ENCODE measurements at places on chromosomes 4 and X.

DNA sequence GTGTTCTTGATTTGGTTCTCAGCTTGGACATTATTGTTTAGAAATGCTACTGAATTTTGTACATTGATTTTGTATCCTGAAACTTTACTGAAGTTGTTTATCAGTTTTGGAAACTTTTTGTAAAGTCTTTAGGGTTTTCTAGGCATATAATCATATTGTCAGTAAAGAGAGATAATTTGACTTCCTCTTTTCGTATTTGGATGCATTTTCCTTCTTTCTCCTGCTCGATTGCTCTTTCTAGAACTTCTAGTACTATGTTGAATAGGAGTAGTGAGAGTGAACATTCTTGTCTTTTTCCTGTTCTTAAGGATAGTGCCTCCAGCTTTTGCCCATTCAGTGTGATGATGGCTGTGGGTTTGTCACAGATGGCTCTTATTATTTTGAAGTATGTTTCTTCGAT, 24.1 kb downstream of the TMPRSS11A start:
- DNase-seq, result no peak

DNA sequence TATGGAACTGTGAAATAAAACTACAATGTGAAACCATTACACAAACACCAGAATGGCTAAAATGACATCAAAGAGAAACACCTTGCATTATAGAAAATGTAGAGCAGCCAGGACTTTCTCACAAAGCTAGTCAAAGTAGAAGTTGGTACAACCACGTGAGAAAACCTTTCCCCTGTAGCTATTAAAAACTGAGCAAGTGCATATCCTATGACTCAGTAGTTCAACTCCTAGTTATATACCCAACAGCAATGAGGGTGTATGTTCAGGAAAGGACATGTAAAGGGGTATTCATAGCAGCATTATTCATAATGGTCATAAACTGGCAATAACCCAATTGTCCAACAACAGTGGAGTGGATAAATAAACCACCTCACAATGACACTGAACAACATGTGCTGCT, 177.5 kb upstream of the NUDT10 start:
- DNase-seq, result no peak

- no peak for DNase-seq
Measured at GRCh38 chr4:87055311-87055710, 120.5 kb downstream of the AFF1 start.

DNA sequence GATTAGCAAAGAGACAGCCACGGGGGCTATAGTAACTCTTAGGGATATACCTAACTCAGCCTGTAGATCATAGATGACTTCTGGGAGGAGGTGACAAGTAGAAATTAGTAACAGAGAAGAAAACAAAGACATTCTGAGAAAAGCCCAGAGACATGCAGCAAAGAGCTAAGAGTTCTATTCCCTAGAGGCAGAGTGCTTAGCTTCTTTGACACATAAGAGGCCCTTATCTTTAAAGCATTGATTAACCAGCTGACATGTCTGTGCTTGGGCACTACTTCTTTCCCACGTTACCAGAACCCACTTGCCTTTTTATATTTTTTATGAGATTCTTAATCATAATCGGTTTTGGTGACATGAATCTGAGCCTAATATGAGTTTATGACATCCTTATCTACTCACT, 179.5 kb downstream of the GABRB1 start:
- no peak for DNase-seq

- no peak for DNase-seq
Measured at GRCh38 chrX:54808109-54808604, 612 bp downstream of the MAGED2 start.

- DNase-seq, result no peak
Measured at GRCh38 chr4:77636902-77637301, 31.3 kb downstream of the CXCL13 start.

GRCh38 chr4:63921561-63921960, 487.7 kb downstream of the TECRL start:
- no peak for DNase-seq

- no peak for DNase-seq
Measured at GRCh38 chrX:14673236-14673635, 143.9 kb downstream of the GLRA2 start.

DNA sequence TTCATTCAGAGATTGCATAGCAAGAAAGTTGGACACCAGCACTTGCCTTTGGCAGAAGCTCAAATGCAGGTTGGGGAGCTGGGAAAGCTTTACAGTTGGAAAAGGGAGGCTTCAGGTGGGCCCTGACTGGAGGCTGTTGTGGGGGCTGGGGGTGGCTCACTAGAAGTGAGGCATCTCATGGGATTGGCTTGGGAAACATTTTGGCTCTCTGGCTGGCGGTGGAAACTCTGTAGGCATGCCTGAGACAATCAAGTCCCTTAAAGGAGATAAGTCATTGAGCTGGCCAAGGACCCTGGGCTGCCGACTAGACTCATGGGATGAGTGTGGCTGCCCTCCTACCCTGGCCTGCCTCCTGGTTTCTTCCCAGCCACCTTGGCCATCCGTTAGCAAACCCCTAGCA, 31.4 kb upstream of the STS start:
- DNase-seq, result no peak

- DNase-seq, result no peak
Measured at GRCh38 chr4:159483782-159484741, 381.2 kb downstream of the RAPGEF2 start.

DNA sequence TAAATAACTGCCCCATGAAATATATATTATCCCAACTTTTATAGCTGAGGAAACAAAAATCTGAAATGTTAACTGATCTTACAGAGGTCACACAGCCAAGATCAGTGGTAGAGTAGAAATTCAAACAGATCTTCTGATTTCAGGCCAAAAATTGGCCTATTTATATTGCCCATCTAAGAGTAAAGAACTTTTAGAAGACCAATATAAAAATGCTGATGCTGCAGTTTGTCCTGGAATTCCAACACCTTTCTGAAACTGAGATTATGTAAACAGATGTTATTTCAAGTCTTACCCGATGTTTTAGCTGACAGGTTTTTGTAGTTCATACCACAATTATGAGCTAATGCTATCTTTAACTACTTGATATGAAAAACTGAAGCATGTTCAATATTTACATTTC, 51.1 kb downstream of the SPANXN3 start:
- no peak for DNase-seq

DNA sequence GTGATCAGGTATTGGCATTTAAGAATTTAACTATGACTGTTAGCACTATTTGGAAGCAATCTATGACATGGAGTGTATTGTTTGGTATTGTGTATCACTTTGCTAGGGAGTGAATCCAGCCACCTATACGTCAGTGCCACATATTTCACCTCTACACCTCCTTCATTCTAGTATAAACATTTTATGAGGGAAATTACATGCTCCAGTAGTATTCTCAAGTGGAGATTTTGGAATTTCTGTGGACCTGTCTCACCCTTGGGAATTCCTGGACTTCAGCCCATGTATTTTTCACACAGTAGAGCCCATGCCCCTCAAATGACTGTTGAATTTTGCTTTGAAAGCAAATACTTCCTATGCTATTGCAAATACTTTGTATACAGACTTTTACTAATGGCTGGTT, 11.3 kb downstream of the BST1 start:
- DNase-seq, result no peak

DNA sequence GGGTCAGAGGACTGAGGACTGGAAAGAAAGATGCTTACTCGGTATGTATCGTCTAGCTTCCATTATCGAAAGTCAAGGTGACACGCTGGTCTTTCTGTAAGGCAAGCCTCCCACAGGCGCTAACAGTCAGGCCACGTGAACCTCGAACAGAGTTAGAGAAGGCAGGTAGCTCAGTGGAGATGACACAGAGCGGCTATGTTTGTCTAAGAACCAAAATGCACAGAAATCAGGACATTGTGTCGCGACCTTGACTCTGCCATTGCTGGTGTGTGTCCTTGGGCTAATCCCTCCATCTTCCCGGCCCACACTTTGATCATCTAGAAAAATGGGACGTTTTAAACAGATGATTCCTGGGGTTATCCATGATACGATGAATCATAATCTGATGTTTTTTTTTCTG, 40.3 kb downstream of the IRF2 start:
- DNase-seq, result no peak

DNA sequence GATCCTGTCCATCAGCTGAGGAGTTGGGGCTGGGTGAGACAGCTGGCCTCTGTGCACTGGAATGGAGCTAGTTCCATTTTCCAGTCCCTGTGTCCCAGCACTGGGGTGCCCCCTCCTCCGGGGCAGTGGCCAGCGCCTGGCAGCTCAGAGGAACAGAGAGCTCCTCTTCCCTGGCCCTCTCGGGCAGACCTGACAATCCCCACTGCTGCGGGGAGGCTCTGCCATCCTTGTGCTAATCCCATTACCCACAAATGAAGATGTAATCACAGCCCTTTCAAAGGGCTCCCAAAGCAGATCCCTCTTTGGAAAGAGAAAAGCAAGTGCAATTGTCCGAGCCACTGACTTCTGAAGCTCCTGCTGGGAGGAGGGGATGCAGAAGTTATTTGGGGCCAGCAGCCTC, 75.1 kb upstream of the MSX1 start:
- DNase-seq, result no peak

DNA sequence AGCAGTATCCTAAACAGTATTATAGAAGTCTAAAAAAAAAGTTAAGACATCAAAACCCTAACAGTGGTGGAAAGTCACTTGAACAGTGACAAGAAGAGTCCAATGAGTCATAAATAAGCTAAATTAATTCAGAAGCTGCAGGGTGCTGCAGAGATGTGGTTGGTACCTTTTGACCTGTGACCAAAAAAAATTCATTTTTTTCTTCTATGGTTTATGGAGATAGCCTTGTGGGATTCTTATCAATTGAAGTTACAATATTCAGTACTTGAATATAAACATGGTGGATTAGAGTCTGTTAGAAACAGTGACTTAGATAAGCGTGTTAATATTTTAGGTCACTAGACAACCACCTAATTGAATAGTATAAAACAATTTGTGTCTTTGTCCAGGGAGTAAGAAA, 35.4 kb downstream of the CCSER1 start:
- no peak for DNase-seq

DNA sequence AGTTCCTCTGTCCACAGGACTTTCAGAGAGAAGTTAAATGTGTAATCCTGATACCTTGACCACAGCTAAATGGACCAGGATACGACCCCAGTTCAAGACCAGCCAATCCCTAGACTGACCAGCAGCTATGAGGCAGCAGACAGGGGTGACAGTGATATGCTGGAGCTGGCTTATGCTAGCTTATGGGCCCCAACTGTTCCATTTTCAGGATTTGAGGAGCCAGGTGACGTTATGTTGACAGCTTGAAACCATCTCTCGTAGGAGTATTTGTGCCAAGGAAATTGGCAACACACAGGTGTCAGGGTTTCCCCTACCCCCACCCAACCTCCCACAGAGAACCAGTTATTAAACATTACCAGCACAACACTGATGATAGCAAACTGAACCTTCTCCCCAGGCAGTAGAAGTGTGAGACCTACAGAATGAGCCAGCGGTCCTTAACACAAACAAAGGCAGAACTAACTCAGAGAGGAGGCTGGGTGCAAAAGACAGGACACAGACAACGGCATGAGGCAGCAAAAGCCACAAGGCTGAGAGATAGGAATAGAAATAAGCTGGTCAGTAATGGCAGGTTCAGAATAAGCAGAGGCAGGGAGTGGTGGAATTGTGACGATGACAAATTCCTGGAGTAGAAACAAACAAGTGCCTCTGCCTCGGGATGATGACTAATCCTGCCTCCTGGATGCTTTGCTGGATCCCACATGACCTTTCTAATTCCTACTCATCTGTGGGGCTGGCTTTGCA, 85.6 kb upstream of the CPEB2 start:
- DNase-seq, result no peak

DNA sequence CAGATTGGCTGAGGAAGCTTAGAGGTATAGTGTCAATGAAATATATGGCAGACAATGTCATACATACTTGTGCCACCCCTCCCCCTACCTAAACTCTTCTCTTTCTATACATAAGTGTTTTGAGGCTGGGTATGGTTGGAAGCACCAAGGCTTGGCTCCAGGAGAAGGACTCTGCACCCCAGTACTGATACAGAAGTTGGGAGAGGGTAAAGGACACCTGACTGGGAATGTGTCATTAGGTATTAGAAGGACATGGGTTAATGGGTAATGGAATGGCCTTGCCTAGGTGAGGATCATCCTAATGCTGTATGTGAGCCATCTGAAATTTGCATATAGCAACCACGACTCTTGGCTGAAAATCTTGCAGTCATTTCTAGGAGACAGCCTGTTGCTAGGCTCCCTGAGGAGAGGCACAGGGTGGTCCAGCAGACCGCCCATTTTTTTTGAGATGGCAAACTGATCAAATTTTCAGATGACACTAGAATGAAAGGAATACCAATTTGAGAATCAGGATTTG, 26.8 kb upstream of the AP1S2 start:
- DNase-seq, result no peak

DNA sequence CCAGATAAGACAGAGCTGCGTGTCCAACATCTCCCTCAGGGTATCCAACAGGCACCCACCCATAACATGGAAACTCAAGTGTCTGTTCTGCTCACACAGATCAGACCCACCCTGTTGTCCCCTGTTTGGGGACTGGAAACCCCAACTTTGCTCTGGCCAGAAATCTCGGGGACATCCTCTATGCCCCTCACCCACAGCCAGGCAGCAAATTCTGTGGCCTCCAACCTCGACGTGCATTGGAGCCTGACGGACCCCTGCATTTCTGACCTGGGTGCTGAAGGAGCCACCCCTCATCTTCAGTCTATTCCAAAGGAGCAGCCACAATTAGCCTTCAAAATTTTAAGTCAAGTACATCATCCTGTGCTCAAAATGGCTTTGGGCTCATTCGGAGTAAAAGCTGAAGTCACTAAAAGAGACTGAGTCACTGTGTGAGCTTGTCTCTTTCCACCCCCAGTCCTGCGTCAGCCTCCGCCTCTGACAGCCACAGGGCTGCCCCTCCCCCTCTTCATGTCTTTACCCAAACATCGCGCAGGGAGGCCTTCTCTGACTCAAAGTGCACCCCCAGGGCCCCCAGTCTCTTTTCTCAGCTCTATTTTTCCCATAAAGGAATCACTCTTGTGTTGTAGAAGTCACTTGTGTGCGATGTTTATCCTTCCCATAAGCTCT, 24.4 kb upstream of the PDE6B start:
- DNase-seq, result no peak

- no peak for DNase-seq
Measured at GRCh38 chr4:104591510-104591911, 96.8 kb upstream of the CXXC4 start.

DNA sequence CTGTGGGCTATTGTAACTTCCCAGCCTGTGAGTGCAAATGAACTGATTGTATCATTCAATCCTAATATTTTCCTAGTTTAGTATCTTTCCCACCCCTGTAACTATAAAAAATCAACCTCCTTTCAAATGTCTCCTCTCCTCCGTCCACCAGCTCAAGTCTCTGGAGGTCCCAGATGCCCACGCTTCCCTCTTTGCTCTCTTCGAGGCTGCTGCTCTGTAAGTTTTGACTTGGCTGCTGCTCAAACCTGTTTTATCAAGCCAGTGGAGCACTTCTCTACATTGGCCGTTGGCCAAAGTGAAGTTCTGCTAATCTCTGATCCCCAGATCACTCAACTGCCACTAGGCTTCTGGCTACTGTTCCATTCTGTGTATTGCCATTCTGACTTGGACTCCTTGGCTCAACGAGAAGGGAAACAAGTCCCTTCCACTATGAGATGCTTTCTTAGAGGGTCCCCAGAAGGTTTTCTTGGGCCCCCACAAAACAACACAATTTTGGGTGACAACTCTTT, 60.7 kb upstream of the RAPGEF2 start:
- no peak for DNase-seq
